ENCODE measurements at places on chromosomes 3 and 15.

DNA sequence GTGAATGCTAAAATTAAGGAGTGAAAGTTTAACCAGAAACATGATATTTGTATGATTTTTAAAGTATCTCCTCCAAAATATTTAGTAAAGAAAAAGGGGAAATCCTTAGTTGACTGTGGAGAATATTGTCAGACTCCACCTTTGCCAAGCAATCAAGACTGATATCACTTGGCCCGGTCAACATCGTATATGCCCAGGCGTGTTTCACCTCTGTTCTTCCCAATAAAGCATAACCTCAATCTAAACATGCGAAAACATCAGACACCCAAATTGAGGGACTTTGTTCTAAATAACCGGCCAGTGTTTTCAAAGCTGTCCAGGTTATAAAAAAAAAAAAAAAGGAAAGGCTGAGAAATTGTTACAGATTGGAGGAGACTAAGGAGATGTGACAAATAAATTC, 54.2 kb upstream of the PPP4R2 start:
- no peak for DNase-seq

DNA sequence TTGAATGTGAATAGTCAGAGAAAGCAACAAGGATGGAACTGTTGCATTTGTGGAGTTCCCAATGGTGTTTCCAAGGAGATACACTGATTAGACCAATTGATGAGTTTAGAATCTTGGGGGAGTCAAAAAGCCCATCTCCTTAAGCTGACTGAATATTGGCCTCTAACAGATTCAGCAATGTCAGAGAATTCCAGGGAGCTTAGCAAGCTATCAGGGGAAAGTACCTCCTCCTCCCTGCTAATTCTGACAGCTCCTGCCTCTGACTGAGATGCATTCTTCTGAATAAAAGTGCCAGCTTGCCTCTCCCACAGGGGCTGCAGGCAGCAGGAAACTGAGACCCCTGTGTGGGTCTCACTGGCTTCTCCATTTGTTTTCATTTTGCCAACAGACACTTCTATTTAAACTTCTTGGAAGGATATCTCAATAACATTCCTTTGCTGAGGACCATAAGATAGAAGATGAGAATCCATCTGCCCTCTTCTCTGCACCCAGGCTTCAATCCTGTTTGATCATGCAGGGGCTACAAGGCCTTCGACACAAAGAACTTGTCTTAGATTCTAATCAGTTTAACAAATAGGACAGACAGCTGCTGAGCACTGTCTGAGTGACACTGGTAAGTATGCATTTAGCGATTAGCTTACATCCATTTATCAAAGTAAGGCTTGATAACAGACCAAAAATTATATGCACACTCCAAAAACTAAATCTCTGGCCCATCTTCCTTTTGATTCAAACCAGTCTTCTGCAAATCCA, 1080.8 kb downstream of the TUSC7 start:
- no peak for DNase-seq

- no peak for DNase-seq
Measured at GRCh38 chr3:153050978-153051377, 111.0 kb upstream of the RAP2B start.

GRCh38 chr15:64634027-64634426, 141.4 kb downstream of the RBPMS2 start:
- no peak for DNase-seq

DNA sequence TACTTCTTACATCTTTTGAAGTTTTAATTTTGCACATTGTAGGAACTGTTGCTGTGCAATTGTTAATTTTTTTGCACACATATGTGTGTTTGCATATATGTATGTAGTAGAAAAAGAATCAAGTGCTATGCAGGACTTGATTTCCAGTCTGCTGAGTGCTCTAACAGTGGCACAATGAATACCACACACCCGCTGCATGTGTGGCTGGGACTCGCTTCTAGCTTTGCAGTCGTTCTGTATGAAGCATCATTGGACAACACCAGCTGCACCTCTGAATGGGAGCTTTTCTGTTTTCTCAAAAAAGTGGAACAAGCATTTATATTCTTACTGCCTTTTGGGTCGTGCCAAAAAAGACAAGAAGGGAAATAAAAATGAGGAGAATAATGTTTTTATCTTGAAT, 564.7 kb downstream of the FOXP1 start:
- DNase-seq, result no peak

Data from right renal pelvis (tissue), 4 donors.